NCI-H526 (cell line): ENCODE measurements at places on chromosomes 5 and 9.

DNA sequence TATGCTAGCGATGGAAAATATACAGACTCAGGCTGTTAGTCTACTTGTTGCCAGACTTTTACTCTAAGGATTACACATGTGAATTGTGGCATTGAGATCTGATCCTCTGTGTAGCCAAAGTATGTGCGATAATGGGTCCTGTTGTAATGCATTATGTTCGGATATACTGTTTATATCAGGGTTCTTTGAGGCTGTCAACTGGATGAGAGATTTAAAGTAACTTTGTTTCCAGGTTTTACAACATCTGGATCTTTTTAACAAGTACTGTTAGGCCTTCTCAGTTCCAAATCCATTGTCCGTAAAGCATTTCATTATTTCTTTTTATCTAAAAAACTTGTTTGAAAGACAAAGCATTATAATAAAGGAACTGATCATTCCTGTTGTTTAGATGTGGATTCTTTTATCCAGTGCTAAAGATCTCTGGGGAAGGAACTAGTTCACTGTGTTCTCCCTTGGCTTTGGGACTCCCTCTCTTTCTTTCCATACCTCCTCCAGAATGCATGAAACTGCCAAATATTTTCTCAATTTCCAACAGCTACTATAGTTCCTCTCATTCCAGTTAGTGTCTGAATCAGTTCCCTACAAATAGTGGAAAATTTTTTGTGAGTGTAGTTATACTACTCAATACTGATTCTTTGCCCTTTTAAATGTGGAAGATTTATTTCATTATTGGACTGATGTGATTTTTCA, 68.8 kb downstream of the HACD4 start:
- DNase-seq = no peak

- no peak for DNase-seq
Measured at GRCh38 chr9:27499451-27499850, 24.6 kb upstream of the IFNK start.

DNA sequence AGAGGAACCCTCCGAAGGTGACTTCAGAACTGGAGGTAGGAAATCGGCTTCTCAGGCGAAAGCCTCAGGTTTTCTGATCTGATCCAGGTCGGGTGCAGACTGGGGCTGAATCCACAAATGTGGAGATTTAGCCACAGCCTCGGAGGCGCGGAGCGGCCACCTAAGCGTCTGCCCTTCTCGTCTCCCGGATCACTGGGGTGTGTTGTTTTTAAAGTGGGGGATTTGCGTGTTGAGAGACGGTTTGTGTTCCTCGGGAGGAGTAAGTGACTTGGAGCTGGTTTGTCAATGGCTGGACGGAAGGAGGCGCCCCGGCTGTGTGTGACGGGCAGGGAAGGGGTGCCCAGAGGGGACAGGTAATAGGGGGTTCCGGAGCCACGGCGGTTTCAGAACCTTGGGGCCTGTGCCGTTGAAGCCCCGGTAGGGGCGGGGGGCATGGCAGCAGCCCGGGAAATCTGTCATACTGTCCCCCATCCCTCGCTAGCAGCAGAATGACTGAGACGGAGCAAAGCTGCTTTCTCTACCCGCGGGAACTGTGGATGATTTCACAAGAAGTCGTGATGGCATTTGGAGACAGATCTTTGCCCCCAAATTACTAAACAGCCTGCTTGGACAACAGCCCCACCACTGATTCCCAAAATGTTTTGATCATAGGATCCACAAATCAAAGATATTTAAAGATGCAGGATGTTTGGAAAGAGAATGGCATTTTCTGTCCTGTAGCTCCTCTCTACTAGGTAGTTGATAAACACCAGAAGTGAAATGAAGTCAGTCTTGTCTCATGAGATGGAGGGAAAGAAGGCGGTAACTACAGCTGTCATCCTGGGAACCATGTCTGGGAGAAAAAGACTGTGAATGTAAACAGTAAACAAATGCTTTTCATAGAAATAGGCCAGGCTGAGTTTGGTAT, 216.5 kb downstream of the PDZD2 start:
- peak; percentile 50 for DNase-seq

GRCh38 chr9:136086213-136086881, 8.7 kb downstream of the NACC2 start:
- no peak for DNase-seq

DNA sequence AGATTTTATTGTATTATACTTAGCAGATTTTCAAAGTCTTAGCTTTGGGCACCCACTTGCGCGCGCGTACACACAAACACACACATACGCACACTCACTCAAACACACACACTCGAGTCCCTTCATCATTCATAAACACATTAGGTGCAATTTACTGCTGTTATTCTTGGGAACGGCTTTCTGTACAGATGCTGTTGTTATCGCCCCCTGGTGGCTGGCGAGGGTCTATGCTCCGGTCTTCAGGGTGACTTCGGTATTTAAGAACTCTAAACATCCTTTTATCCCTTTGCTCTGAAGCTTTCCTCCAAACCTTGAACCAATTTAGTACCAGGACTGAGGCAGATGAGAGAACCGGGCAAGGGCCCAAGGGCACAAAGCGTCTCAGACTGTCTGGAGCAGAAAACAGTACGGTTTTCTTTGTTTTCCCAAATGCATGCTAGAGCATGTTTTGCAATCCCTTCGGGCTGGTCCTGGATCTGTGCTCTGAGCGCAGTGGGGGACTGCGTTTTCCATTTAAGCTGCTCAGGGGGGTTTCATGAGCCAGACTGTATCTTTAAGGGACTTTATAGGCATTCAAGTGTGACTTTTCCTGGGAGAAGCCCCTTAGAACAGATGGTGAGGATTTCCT, 1.7 kb upstream of the SLIT3 start:
- DNase-seq = peak; percentile 46

GRCh38 chr5:144438237-144438636, 267.6 kb downstream of the KCTD16 start:
- DNase-seq = no peak

DNA sequence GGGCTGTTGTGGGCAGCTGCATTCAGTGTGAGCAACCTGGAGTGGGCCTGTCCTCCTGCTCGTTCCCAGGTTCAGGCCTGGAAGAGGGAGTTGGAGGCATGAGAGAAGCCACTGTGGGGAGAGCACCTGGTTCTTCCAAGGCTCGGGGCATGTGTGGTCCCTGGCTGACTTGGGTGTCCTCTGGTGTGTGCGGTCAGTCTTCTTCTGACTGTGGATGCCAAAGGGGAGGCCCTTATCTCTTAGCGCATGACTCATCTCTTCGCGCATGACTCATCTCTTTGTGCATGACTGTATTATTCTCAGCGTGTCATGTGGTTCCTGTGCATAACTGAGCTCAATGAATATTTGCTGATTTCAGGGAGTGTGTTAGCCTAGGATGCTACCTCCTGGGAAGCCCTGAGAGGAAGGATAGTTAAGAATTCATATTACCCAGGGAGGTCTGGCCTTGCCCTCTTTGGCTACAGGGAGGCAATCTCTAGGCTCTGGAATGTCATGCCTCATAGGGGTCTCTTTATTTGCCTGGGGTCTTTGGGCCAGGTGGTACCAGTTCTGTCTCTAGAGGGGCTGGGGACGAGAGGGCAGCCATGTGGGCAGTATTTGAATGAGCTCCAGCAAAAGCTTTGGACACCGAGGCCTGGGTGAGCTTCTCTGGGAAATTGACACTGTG, 188.7 kb downstream of the HSPA4 start:
- no peak for DNase-seq

- peak; percentile 26 for DNase-seq
Measured at GRCh38 chr9:28774433-28775235, 1201.4 kb upstream of the C9orf72 start.
